ENCODE measurements at places on chromosomes 7 and 10.

- no peak for DNase-seq
Measured at GRCh38 chr7:22662556-22663356, 64.2 kb upstream of the IL6 start.

GRCh38 chr7:17706734-17707133 lies 233.6 kb downstream of the SNX13 start:
- peak; percentile 80 for DNase-seq

DNA sequence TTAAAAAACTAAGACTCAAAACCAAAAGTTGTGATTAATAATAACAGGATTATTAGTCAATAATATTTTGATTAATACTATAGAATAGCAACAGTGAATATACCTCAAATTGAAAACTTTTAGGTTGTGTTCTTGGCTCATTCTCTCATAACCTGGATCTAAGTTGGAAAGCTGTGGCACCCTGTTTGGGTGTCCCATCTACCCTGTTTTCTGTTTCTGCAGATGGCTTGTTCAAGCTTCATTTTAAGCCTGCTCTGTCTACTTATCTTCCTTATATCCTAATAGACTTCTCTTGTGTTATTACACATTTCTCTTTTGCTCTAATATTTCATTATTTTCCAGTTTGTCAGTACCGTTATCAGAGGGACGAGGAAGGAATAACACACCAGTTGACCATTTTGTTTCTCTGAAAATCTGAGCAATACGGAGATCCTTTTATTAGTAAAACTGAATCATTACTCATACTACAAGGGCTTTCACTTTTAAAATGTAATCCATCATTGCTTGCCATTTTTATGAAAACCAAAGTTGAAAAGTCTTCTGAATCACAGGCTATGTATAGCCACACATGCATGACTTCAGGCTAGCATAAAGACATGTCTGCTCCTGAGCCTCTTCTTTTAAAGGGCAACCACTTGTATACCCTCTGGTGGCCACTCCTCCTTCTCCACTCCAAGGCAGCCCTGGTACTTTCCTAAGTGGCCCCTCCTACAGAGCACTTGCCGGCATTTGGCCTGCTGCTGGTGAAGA lies 22.3 kb downstream of the COX15 start:
- DNase-seq, result peak; percentile 73

- DNase-seq, result peak; percentile 92
Measured at GRCh38 chr10:34520084-34520483, 295.0 kb downstream of the PARD3 start.

GRCh38 chr7:54897891-54898290 lies 120.9 kb upstream of the EGFR start:
- DNase-seq, result no peak

DNA sequence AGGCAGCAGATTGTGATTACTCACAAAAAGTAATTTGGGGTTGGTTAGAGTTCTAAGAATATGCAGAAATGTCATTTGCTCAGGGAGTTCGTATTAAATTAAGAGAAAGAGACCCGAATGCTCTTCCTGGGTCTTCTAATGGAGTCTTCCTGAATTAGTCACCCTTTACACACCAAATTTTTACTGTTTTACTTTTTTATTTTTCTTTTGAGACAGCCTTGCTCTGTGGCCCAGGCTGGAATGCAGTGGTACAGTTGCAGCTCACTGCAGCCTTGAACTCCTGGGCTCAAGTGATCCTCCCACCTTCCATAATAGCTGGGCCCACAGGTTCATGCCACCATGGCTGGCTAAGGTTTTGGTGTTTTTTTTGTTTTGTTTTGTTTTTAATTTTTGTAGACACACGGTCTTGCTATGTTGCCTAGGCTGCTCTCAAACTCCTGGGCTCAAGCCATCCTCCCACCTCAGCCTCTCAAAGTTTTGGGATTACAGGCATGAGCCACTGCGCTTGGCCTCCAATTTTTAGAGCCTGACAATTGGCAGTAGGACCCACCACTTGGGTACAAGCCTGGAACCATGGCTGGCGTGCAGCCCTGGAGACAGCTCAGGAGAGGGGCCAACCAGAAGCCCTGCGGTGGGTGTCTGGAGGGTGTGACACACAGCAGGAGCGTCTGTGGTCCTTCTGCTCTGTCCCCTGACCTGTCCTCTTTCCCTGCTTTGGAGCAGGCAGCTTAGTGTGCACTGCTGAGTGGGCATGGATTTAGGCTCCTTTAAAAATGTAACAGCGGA lies 16.4 kb upstream of the BHLHA15 start:
- no peak for DNase-seq

DNA sequence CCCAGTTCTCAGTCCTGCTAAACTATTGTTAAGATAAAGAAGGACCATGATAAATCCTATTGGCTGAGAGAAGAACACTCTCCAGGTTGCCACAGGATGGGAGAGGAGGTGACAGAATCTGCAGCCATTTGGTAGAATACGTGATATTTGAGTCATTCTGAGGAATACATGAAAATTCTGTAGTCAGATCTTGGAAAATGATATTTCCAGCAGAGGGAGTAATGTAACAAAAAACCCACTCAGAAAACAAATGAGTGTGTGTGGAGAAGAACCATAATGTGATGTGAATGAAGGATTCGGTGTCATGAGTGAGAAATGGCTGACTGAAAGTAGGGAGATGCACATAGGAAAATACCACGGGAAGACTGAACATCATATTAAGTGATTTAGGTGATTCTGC lies 128.5 kb upstream of the PFKP start:
- DNase-seq, result no peak

GRCh38 chr10:98125940-98126631 lies 8.4 kb upstream of the R3HCC1L start:
- DNase-seq, result no peak

DNA sequence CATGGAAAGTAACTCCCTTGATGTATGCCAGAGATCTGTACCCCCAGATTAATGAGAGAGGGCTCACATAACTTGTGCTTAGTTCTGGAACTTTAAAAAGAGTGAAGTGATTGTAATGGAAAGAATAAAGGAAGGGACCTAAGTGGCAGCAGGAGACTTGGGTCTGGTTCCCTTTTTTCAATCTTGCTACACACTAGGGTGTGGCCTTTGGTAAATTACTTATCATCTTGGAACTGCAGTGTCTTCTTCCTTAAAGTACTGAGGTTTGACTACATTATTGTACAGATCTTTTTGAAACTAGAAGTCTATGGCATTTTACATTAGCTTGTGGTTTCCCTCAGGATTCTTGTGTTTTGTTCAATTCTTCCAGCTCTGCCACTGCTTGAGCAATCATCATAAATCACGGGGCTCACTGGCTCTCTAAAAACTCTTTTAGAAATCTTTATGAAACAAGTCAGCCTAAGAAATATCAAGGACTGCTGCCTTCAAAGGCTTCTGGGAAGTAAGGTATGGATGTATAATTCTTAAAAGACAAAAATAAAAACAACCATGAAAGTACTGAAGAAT lies 22.5 kb upstream of the CHRM2 start:
- no peak for DNase-seq

All from epithelial cell of esophagus (primary cell).